ENCODE measurements at places on chromosomes 3 and 15.

- DNase-seq, result no peak
Observed at GRCh38 chr3:125633767-125634166, 38.5 kb upstream of the OSBPL11 start.

DNA sequence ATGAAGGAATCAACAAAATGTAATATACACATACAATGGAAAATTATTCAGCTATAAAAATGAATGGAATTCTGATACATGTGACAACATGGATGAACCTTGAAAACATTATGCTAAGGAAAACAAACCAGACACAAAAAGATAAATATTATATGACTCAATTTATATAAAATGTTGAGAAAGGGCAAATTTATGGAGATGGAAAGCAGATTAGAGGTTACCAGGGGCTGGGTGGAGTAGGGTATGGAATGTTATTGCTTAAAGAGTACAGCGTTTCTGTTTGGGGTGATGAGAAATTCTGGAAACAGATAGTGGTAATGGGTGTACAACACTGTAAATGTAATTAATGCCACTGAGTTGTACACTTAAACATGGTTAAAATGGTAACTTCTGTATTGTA is 50.9 kb downstream of the EMC4 start:
- no peak for DNase-seq

DNA sequence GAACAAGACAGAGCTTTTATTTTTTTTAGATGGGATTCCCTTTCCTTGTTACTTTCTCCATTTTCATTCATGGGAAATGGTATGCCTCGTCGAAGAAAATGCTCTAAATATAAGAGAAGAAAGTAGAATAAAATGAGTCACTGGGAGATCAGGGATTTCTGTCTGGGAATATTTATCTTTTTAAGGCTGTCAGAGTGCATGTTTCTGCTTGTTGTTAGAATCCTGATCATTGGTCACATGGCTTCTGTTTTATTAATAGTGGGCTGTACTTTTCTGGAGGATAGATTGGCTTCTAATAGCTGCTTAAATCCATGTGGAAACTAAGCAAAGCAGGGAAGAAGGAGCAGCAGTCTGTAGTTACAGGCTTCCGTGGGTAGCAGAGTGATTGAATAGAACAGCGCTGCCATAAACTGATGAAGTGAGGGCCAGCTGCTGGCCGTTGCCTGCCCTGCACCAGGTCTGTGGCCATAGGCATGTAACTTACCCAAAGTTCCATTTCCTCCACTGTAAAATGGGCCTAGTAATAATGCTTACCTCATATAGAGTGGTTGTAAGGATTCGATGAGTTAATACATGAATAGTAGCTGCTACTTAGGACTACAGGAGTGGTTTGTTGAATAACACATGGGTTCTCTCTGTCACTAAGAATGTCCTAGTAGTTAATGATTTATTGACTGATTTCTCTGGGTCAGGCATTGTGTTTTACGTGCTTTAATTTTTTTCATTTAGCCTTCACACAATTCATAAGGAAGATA is 289.9 kb downstream of the SATB1 start:
- no peak for DNase-seq

DNA sequence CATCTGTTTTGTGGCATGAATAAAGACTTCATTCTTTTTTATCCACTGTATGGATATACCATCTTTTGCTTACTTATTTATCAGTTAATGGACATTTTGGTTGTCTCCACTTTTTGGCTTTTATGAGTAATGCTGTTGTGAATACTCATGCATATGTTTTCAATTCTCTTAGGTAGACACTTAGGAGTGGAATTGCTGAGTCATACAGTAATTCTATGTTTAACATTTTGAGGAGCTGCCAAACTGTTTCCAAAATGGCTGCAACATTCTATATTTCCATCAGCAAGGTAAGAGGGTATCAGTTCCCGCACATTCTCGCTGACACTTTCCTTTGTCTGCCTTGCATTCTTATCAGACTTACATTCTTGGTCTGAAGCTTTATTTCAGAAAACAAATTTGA is 191.1 kb downstream of the WNT5A start:
- DNase-seq, result no peak

DNA sequence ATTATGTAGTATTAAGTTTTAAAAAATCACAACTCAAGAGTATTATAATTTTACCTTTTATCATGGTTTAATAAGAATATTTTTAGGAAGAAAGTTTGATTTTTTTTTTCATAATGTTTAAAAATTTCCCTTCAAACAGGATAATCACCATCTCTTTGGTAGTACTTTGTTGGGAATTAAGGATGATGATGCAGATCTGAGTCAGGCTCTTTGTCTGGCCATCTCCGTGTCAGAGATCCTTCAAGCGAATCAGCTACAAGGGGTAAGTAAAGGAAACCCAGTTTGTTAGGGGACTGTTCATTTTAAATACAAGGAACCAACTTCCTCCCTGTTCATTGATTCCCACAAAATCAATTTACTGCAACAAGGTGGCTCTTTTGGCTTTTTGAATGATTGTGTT is 36.8 kb upstream of the NIT2 start:
- no peak for DNase-seq

DNA sequence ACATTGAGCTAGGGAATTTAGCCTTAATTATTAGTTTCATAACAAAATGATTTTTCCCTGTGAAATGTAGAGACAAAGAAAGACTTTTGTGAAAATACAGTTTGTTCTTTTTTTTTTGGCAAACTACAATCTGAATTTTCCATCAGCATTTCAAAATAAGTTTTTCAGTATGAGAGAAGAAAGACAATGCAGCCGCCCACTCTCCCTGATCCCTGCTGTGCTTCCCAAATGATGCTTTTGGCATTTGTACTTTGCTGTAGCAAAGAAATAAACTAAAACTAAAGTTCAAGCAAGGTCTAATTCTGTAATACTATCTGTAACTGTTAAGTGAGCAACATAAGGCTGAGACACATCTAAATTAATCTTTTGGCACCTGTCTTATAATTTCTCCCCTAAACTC is 782.2 kb downstream of the VGLL3 start:
- DNase-seq, result no peak

DNA sequence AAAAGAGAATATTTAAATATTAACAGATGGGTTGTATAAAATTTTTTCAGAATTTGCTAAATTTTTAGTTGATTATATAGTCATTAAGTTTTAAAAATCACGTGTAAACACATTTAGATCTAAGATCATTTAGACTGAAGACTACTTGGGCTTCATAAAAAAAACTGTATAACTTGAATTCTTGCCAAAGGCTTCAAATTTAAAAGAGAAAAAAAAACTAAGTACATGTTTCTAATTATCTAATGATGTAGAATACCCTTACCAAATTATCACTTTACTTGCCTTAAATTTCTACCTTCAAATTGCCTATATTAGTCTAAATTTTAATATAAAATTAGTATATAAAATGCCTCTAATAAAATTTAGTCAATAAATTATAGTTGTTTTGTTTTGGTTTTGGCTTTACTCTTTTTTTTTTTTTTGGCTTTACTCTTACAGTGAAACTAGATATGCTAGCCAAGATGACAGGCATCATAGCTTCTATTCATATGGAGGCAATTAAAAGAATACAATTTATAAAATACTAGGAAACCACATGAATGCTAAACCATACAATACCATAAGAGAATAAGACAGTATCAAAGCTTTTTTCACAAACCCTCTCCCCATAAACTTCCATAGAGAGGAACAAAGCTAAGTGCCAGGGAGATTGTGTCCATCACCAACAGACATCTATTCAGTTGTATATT is 183.1 kb upstream of the KCNMB2 start:
- no peak for DNase-seq

GRCh38 chr15:31352911-31353811 is 26.5 kb downstream of the KLF13 start:
- peak; percentile 63 for DNase-seq

GRCh38 chr3:10514407-10515069 is 9.2 kb upstream of the ATP2B2 start:
- DNase-seq, result no peak

DNA sequence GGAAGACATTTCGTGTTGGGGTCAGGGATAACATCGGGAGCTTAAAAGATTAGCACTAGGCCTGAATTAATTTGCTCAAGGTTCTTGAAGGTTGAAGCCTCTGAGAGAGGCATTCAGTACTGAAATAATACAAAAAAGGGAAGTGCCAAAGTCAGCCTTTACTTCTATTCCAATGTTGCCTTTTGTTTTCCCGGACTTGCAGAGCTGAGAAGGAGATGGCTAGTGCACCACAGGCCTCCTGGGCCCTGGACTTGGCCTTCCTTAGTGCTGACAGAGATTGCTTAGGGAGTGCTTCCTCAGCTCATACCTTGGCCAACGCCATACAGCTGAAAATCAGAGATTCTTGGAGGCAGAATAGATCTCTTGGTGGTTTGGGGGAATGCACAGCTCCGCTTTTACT is 333.6 kb upstream of the TBL1XR1 start:
- peak; percentile 8 for DNase-seq

GRCh38 chr3:108036401-108036800 is 54.4 kb downstream of the CD47 start:
- DNase-seq, result no peak

DNA sequence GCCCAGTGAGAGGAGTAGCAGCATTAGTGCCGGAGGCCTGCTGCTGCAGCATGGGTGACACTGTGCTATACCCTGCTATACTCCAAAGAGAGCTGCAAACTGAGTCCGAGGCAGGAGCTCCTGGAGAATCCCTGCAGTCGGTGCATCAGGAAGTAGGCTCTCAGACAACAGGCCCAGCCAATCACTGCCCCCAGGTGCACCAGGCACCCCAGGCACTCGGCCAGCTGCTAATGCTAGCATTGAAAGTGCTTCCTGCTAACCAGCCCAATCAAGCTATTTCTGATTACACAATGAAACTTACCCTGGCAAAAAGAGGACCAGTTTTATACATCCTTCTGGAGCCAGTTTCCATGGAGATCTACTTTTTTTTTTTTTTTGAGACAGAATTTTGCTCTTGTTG is 45.6 kb upstream of the IREB2 start:
- DNase-seq, result no peak

GRCh38 chr3:157074490-157074889 is 85.5 kb downstream of the CCNL1 start:
- no peak for DNase-seq

GRCh38 chr3:59609657-59610348 is 560.0 kb upstream of the CFAP20DC start:
- no peak for DNase-seq

DNA sequence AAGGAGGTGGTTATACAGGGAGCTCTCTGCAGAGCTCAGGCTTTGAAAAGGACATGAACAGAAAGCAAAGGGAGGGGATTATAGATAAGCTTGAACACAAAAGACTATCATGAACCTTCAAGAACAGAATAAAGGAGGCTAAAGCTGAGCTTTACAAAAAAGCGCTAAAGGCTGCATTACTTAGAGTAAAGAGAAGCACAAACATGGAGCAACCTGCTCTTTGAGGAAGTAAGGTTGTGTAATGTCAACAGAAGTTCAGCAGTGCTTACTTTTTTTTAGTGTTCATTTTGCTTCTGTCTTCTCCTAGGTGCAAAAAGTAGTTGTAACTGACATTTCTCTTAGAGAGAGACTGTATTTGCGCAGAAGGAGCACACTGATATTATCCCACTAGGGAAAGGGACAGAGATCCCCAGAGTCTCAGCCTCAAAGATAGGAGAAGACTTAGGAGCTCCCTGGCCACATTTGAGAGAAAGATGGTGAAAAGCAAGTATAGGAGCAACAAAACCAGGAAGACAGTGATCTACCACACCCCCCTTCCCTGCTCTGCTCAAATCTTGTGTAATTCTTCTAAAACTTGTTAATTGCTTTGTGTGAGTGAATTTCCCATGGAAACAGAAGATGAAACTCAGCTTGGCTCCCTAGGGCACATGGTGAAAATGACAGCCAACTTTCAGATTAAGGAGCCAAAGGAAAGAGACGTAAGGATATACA is 54.7 kb downstream of the QTRT2 start:
- peak; percentile 58 for DNase-seq

GRCh38 chr3:9146367-9147071 is 102.9 kb downstream of the SRGAP3 start:
- no peak for DNase-seq

- no peak for DNase-seq
Observed at GRCh38 chr3:59992578-59992977, 942.8 kb upstream of the CFAP20DC start.

- DNase-seq, result no peak
Observed at GRCh38 chr3:155495387-155495786, 201.9 kb upstream of the STRIT1 start.

GRCh38 chr3:16841041-16841753 is 43.6 kb upstream of the PLCL2 start:
- peak; percentile 47 for DNase-seq

DNA sequence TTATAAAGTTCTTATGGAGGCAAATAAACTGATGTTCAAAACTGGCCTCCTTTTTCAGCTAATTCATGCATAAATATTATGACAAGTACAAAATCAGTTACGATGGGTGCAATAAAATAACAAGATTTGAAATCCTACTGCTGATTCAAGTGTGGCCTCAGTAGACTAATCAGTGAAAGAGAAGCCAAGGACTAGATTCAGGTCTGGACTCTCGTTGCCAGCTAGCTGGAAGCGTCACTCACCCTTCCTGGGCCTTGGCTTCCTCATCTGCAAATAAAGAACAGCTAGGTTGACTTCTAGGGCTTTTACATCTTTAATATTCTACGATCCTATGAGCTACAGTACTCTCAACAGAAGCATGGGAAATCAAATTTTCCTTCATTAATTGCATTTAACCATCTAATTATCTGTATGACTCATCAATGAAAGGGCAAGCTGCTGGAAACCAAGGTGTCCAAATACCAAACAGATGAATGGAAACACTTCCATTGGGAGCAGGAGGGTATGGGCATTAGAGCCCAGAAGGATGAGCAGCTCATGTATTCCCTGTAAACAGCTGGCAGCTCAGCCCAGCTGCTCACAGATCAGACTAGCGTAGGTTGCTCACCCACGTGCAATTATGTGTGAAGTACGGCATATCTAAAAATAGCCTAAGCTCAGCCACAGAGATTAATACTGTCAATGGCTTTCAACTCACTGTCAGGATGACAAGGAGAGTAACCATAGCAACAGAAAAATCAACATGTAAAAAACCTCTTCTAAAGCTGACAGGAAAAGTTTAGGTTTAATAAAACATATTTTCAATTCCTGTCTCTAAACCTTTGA is 294.8 kb downstream of the PLCL2 start:
- DNase-seq, result no peak

GRCh38 chr3:37594873-37595783 is 266.6 kb upstream of the CTDSPL start:
- no peak for DNase-seq

DNA sequence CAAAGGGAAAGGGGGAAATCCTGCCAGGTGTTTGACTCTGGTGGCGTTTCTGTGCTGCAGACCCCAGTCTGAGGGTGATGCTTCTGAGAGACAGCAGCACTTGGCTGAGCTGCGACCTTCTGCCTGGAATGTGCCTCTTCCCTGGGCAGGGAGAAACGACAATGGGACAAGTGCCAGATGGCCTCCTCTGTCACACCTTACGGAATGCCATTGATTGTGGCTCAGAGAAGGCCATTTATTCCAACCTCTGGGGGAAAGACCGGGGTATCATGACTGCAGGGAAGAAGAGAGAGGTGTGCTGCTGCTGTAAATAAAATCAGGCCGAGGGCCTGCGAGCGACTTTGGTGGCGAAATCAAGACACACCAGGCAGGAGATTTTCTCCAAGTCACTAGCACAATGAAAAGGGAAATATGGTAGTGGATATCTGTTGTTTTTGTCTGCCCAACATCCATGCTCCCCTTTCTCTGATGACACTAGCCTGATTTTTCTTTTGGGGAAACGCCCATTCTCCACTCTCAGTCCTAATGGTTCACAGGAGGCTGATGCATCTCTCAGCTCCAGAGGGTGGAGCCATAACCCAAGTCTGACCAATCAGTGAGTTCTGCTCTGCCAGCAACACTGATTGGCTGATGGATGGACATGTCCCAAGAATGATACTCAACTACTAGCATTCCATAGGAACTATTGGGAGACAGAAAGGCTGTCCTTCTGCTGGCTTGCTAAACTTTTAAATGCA is 336.1 kb downstream of the FOXP1 start:
- peak; percentile 16 for DNase-seq
